ENCODE measurements at places on chromosomes 12 and 14.
A peak's percentile ranks its signal among the peaks of the same experiment; 100 is the strongest.

DNA sequence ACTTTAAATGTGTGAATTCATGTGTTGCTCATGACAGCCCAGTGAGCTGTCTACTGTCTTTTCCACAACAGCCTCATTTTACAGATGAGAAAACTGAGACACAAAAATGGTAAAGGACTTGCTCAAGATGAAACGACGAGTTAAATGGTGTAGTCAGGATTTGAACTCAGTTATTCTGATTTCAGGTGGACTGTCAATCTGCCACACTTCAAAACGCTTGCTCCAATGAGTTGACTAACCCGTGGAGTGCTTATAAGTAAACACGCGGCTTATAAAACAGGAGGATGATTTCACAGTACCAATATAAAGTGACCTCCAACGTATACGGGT is 652 bp upstream of the POLE2 start:
- DNase-seq = no peak

DNA sequence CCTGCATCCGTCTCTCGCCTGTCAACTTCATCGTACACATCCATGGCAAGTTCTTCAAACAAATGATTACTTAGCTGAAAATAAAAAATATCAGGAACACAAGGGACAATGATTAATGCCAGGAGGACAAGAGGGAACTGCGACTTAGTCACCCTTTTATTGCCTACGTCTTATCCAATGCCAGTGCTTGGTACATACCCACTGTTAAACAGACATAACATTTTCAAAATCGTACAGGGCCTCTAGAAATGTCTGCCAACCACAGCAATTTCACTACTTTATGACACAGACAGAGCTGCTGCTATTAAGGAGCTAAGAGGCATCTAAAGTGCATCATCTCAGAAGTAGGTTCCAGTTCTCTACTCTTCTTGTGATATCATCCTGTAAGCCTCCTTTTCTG is 34.6 kb downstream of the GIT2 start:
- DNase-seq = no peak

GRCh38 chr12:69497308-69498026 is 27.3 kb downstream of the FRS2 start:
- peak; percentile 16 for DNase-seq

DNA sequence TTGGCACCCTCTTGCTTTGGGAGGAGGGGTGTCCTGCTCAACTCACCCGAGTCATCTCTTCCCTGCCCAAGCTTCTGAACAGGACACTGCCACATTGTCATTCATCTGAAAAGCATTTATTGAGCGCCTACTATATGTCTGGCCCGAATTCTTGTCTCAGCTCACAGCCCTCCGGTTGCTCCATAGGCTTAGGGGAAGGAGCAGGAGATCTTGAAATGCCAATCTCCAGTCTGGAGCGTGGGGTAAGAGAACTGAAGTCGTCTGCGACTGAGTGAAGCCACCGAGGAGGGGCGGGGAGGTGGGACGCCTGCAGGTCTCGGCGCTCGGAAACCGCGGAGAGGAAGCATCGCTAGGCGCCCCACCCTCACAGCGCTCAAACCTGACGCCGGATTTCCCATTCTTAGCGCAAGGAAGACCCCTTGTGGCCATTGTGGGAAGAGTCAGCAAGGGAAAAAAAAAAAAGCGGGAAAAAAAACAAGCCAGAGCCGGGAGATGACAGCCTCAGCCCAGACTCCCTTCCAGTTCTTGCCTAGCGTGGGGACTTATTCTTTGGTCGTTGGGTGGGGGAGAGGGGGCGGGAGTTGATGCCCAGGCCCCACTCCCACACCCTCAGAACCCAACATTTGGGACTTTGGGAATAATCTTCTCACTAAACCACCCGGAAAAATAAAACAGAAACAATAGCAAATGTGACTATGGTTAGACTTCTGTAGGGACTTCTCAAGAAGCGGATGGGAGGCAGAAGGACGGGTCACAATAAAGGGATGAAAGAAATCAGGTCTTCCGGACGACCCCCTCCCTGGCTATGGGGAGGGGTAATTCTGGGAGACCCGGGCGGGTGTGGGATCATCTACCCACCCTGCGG is 28.2 kb upstream of the SMUG1 start:
- DNase-seq = peak; percentile 74

DNA sequence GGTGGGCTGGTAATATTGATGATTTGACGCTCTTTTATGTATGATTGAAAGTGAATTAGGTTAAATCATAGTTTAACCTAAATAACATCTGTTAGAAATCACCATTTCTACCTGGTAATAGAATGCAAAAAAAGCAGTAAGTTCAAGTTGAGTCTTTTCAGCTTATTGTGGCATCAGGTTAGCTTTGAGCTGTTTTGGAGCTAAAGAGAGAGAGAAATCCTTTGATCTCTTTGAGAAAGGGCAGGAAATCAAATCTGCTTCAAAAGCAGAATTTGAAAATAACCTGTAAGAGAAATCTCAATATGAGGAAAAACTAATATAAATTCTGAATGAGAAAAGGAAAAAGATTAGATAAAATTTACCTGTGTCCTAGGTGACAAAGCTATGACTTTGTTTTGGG is 62.2 kb downstream of the CKB start:
- DNase-seq = no peak

- DNase-seq = no peak
Measured at GRCh38 chr12:78531831-78532458, 332.6 kb upstream of the SYT1 start.

DNA sequence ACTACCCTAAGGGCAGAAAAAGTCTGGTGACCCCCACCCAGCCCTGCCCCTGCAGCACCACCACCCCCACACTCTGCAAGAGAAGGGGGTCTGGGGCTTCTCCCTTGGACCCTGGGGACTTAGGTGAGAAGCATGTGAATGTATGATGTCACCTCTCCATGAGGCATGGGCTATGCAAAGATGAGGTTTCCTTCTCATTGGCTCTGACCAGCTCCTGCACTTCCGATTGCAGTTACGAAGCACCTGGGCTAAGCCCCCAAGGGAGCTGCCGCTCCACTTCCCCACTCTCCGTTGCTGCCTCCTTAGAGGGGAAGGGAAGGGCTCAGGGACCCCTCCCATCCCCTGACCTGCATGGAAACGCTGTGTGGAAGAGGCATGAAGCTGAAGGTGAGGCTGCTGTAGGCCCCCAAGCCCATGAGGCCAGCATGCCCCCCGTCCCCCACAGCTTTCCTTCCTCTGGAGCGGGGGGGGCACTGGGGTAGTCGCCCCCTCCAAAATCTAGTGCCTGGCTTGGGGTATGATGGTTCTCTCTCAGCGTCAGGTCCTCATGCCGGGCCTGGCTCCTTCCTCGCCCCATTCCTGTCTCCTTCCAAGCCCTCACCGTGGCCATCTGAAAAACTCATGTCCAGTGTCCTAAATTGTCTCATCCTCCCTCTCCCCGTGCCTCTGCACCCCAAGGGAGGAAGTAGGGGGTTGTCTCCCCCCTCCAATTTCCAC is 5.5 kb upstream of the DDX23 start:
- DNase-seq = no peak

DNA sequence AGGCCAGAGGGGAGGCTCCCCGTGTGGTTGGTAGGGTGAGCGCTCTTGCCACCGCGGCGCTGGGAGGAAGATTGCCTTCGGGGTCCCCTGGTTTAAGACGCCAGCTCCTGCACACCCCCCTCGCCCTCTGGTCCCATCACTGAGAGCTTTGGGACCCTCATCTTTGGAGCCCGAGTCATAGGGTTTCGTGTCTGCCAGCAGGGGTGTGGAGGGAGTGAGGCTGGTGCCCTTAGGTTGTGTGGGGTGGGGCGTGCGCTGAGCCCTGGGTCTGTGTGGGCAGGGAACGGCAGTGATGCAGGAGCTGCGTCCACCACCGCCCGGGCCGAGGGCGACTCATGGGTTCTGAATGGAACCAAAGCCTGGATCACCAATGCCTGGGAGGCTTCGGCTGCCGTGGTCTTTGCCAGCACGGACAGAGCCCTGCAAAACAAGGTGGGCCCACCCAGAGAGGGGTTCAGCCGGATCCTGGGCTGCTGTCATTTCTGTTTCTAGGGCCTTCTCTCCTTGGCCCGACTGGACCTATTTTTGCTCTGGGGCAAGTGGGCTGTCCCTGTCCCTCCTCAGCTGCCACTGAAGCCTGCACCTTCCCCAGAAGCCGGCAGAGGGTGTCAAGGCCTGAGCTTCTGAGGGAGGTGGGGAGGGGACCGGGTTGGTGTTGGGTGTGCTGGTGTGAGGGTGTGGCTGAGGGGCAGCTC is 12.1 kb downstream of the ACADS start:
- no peak for DNase-seq

DNA sequence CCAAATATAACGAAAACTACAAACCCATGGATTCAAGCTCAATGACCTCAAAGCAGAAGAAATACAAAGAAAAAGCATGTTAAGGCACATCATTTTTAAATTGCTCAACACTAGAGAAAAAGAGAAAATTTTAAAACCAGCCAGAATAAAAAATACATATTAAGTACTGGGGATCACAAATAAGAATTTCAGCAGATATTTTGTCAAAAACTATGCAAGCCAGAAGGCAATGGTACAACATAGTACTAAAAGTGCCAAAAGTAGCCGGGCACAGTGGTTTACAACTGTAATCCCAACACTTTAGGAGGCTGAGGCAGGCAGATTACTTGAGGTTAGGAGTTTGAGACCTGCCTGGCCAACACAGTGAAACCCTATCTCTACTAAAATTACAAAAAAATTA is 10.2 kb downstream of the SGPP1 start:
- no peak for DNase-seq

DNA sequence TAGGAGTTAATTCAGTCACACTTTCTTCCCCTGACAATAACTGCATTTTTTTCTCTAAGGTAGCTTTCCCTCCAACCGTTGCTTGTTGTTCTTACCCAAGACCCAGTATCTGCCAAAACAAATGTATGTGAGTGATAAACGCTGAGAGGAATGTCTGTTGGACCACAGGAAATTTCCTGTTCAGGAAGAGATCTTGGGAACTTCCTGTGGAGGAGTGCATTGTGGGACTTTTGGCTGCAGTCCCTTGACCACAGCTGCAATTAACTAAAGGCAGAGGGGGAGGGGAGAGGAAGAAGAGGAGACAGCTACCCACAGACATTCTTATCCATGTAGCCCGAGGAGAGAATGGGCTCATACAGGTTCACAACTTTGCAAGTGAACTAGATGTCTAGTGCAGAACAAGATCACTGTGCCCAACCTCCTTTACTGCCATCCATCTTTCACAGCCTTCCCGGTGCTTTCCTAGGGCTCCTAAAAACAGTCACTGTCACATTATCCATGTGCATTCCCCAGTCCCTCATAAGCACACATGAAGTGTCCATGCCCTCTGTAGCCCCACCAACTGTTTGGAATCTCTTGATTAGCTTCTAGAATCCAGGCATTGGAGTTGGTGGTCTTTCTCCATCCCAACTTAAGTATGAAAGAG is 149.5 kb downstream of the ETV6 start:
- DNase-seq = no peak

GRCh38 chr14:99431986-99432385 is 48.7 kb downstream of the SETD3 start:
- no peak for DNase-seq

DNA sequence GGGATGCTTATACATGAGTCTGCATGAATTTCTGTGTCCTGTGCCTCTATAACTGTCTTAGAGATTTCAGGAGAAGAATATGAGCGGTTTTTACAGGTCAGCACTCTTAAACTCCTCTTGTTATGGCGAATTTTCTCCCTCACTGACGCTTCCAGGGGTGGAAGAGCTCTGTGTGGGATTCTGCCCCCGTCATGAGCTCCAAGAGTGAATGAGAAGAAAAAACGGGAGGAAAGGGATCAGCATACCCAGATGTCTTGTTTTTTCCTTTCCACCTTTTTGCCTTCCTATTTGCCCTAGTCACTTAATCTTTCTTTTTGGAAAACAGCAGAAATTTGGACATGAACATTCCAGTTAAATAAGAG is 651 bp downstream of the PFKM start:
- no peak for DNase-seq

GRCh38 chr12:16844875-16845274 is 238.9 kb upstream of the LMO3 start:
- DNase-seq = no peak

GRCh38 chr12:125113263-125113662 is 48.0 kb downstream of the AACS start:
- DNase-seq = no peak

DNA sequence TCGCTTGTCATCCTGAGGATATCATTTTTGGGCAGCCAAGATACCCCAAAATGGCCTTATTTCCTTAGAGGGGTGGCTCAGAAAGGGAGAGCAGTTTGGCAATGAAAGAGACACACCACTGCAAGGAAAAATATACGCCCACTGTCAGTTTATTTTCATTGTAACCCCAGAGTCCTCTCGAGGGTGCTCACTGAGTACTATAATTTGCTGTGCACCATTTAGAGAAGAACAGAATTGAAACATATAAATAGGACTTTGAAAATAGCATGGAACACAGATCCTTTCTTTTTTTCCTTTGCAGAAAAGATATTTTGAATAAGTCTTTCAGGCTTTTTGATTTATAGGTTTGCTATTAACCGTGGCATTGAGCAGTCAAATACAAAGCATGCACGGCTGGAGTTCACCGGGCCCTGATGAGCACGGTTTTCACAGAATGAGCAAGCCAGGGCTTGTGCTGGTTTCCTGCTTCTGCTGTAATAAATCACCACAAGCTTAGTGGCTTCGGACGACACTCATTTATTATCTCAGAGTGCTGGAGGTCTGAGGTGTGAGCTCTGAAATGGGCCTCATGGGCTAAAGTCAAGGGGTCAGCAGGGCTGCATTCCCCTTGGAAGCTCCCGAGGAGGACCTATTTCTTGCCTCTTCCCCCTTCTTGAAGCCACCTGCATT is 152.3 kb downstream of the ZNF664 start:
- no peak for DNase-seq

- no peak for DNase-seq
Measured at GRCh38 chr14:61034416-61035120, 53.5 kb downstream of the SLC38A6 start.

- DNase-seq = no peak
Measured at GRCh38 chr14:38108681-38109080, 99.0 kb upstream of the SSTR1 start.

DNA sequence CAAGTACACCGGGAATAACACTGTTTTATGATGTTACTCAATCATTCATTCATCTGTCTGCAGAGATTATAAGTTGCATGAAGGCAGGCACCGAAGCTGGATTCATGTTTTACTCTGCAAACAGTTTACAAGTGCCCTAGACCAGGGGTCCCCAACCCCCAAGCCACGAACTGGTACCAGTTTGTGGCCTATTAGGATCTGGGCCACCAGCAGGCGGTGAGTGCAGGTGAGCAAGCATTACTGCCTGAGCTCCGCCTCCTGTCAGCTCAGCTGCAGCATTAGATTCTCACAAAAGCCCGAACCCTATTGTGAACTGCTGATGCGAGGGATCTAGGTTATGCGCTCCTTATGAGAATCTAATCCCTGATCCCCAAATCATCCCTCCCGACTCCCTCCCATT is 38.1 kb upstream of the PLXNC1 start:
- no peak for DNase-seq

- no peak for DNase-seq
Measured at GRCh38 chr14:68695326-68695768, 97.5 kb downstream of the ZFP36L1 start.
